ENCODE measurements at places on chromosomes 13 and 19.

DNA sequence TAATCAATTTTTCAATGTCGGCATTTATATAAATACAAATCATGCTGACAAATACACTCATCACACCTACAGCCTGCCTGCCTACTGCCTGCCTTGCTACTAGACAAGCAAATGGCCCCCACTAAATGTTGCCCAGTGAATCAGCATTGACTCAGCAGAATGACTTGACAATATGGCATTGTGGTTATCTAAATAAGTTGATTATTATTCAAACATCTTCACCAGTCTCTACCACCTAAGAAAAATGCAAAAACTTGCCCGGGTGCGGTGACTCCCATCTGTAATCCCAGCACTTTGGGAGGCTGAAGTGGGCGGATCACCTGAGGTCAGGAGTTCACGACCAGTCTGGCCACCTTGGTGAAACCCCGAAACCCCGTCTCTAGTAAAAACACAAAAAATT lies 296.1 kb downstream of the PCDH9 start:
- no peak for DNase-seq

- no peak for DNase-seq
Observed at GRCh38 chr13:82220641-82221040, 1661.6 kb downstream of the SLITRK1 start.

DNA sequence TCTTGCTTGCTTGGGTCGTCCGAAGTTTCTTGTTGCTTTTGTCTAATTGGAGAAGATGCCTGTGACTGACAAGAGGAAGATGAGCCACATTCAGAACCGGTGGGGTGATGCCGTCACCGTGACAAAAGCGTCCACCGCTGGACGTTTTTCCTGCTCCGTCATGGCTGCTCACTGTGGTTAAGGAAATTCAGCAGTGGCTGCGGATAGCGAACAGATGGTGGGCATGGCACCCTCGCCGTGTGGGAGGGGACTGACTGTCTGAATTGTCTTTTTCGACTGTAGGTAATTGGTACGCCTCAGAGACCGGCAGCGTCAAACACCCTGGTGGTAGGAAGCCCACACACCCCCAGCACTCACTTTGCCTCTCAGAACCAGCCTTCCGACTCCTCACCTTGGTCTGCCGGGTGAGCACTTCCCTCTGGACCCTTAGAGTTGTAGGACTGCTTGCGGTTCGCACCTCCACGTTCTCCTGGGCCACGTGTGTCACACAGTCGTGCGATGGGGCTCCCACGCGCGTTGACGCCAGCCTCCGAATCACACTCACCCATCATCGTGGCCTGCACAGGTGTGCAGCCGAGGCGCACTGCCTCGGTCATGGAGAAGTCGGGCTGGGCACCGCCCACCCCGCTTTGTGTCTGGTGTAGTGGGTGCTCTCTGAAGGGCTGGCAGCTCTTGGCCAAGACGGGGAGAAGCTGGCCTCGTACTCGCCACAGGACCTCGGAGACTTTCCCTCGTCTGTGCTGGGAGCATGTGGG lies 26.5 kb downstream of the ATP4B start:
- DNase-seq: no peak

DNA sequence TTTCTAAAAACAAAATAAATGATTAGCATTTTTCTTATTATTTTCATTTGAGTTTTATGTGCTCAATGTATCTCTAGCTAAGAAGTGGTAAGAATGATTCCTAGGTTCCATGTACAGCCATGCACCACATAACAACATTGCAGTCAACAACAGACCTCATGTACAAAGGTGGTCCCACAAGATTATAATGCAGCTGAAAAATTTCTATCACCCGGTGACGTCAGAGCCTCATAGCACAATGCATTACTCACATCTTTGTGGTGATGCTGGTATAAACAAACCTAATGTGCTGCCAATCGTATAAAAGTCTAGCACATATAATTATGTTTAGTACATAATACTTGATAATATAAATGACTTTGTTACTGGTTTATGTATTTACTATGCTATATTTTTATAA lies 120.5 kb downstream of the SLC7A1 start:
- DNase-seq: no peak

DNA sequence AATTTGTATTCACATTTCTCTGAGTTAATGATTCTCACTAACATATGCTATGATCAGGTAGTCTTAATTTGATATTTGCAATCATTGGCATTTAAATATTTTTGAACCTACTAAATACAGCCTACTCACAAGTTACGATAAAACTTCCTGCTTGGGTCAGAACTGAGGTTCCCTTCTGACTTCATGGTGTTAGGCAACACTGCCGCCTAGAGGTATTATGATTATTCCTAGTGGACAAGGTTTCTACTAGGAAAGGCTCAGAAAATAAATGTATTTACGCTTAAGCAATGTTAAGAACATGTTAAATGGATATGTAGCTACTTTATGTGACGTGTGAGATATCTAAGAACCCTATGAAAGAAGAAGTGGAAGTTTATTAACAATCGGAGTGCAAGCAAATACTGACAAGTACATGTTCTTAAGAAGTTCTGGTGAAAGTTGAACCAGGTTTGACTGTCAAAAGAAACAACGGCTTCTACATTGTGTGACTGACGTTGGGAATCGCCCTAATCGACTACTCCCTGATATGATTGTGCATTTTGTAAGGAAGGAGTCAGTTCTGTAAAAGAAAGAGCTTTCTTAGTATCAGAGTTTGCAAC lies 1395.8 kb downstream of the SLITRK5 start:
- no peak for DNase-seq

- no peak for DNase-seq
Observed at GRCh38 chr19:43414554-43414953, at the start of gene TEX101. Gene TEX101 (plus strand): TSS chr19:43414890. CDS start chr19:43415920, 1,030 bp downstream.

DNA sequence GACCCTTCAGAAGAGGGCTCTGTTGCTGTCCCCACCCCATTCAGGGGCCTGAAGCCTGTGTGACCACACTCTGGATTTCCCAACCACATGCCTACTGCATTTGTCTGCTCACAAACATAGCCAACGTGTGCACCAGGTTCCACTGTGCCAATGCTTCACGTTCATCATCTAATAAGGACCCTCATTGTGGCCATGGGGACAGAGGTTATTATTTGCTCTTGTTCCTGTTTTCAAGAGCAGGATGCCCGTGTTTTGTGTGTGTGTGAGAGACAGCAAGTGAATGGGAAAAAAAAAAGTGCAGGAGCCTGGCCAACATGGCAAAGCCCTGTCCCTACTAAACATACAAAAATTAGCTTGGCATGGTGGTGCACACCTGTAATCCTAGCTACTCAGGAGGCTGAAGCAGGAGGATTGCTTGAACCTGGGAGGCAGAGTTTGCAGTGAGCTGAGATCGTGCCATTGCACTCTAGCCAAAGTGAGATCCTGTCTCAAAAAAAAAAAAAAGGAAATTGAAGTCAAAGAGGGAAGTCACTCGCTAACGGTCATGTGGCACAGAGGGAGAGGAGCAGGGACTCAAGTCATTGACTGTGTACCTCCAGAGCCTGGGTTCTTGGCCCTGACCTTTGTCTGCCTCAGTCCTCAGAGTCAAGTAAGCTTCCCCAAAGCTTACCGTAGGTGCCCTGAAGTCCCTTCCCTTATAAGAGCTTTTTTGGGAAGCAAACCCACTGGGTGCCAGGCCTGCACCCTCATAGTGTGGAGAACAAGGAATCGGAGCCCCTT lies 6.9 kb downstream of the B3GNT8 start:
- DNase-seq: no peak

DNA sequence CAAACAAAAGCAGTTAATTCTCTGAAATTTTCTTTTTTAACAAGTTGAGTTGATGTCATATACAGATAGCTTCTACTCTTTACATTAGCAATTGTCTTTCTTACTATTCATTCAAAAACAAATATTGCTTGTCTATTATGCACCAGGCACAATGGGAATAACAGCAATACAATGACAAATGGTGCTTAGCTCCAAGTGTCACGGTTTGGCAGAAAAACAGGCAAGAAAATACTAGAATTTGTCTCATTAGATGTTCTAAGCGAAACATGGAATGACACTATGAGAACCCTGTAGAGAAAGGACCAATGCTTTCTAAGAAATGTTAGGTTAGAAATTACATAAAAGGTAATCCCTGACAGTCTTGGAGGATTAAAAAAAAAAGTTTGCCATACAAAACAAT lies 187.6 kb downstream of the PCDH9 start:
- no peak for DNase-seq

GRCh38 chr19:14059652-14060155 lies 2.2 kb downstream of the PALM3 start:
- no peak for DNase-seq

DNA sequence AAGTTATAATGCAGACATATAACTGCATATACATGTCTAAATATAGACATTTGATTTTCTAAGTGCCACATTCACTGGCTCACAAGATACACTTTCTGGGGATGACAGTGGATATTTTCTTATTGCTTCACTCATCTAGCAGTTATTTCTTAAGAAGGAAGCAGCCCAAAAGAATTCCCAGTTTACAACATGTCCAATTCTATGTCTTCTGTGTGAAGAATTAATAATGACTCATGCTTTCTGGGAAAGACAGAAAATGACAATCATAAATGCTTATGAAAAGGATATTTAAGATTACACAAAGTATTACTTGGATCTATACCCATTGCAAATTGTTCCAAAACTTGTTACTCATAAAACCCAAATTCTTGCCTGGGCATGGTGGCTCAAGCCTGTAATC lies 543.4 kb downstream of the SUCLA2 start:
- no peak for DNase-seq

DNA sequence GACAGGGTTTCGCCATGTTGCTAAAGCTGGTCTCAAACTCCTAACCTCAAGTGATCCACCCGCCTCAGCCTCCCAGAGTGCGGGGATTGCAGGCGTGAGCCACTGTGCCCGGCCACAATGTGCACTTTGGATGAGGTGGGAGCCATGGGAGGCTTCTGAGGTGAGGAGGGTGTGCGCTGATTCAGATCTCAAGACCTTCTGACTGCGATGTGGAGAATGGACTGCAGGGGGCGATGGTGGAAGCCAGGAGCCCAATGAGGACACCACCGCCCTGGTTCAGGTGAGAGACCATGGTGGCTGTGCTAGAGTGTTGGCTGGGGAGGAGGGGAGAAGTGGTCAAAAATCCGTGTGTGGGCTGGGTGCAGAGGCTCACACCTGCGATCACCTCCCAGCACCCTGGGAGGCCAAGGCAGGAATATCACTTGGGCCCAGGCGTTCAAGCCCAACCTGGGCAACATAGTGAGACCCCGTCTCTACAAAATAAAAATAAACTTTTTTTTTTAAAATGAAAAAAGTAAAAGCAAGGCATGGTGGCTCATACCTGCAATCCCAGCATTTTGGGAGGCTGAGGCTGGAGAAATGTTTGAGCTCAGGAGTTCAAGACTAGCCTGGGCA lies 5.6 kb downstream of the INAFM1 start:
- peak; percentile 65 for DNase-seq

GRCh38 chr13:44313674-44314073 lies 60.0 kb upstream of the SERP2 start:
- DNase-seq: no peak

Measured in stimulated activated CD8-positive, alpha-beta memory T cell treated with anti-CD3 and anti-CD28 coated beads, Interleukin-2, amount 100 ng/mL, for 48 hours (primary cell).